Activated CD4-positive, alpha-beta memory T cell treated with anti-CD3 and anti-CD28 coated beads, Interleukin-2, amount 10 ng/mL, durations not matched to agents 7 days and 5 days (primary cell): ENCODE measurements at places on chromosomes 7 and 10.

GRCh38 chr10:3526727-3527501 is 258.1 kb downstream of the KLF6 start:
- DNase-seq = no peak

GRCh38 chr7:38428041-38428440 is 154.6 kb upstream of the TARP start:
- DNase-seq = no peak

GRCh38 chr7:149195180-149196150 is at the start of gene ZNF282:
Gene ZNF282, plus strand, starts transcription at chr7:149195546. Its CDS starts 44 bp downstream, at chr7:149195590.
- DNase-seq = peak; percentile 81

DNA sequence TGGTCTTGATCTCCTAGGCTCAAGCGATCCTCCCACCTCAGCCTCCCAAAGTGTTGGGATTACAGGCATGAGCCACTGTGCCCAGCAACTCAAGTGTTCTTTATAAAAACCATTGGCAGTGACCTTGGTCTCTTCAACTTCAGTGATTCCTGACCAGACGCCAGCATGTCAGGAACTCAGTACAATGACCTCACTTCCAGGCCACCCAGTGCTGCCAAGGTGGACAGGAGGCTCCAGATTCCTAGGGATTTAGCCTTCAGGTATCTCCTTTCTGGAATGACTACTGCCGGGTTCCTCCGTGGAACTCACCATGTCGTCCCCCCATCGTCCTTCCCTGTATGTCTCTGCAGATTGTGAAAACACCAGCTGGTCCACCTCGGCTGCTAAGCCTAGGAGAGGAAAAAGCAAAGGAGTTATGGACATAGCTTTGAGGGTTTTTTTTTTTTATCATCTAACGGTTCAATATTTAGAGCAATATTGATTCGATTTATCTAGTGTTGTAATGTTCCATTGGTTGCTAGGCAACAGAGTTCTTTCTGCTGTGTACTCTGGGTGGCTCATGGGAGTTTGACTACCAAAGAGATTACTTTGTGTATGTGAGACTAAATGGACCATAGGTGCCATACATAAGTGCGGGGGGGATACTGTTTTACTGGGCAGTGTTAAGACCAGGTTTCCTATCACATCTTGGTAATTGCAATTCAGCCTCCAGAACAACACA is 425.8 kb upstream of the AUTS2 start:
- DNase-seq = no peak

GRCh38 chr10:14433147-14433546 is 102.4 kb upstream of the FRMD4A start:
- DNase-seq = no peak
